Mesendoderm (in vitro differentiated cells): ENCODE measurements at places on chromosomes 6 and 20.

- no peaks in the 10 kb centered on the region for H3K4me1 ChIP-seq
- no peaks in the 10 kb centered on the region for H3K27me3 ChIP-seq
- DNase-seq: no peak
- no peaks in the 10 kb centered on the region for H3K36me3 ChIP-seq
- H3K4me3 ChIP-seq: no peak overlapping the region
Observed at GRCh38 chr20:37111926-37112455, 16.2 kb upstream of the RBL1 start.

DNA sequence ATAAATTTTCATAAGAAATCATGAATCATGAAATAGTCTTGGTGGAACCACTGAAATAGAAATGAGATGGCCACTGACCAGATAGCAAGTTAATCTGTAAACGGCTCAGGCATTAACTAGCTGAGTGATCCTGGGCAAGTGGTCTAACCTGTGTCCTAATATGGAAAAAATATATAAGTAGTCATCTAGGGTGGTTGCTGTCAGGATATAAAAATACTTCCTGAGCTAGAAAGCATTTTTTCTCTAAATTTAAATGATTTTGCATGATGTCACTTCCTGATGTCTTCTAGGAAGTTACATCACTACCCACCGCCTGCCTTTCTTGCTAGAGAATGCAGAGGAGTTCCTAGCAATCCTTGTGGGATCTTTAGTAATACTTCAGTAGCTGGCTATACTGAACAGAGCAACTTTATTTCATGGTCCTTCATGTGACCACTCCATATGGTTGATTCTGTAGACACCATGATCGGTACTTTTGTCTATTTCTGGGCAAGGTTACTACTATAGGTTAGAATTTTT is 228.1 kb upstream of the CEP162 start:
- H3K4me1 ChIP-seq: no peaks in the 10 kb centered on the region
- H3K36me3 ChIP-seq: no peaks in the 10 kb centered on the region
- H3K27ac ChIP-seq: no peak overlapping the region
- no peaks in the 10 kb centered on the region for H3K27me3 ChIP-seq

- no peak for DNase-seq
- no peaks in the 10 kb centered on the region for H3K4me1 ChIP-seq
- no peak overlapping the region for H3K27ac ChIP-seq
- H3K36me3 ChIP-seq: no peaks in the 10 kb centered on the region
Observed at GRCh38 chr6:131372535-131372934, 200.5 kb upstream of the ARG1 start.

GRCh38 chr20:34525709-34526416 is 9.6 kb downstream of the DYNLRB1 start:
- no peaks in the 10 kb centered on the region for H3K27me3 ChIP-seq
- peaks cover 8% of the 10 kb centered on the region for H3K36me3 ChIP-seq
- no peak overlapping the region for H3K4me3 ChIP-seq
- no peaks in the 10 kb centered on the region for H3K4me1 ChIP-seq
- H3K27ac ChIP-seq: no peak overlapping the region
- peak; percentile 51 for DNase-seq

- H3K27ac ChIP-seq: no peak overlapping the region
- peaks cover 9% of the 10 kb centered on the region for H3K4me1 ChIP-seq
- no peaks in the 10 kb centered on the region for H3K27me3 ChIP-seq
- H3K36me3 ChIP-seq: no peaks in the 10 kb centered on the region
- no peak overlapping the region for H3K4me3 ChIP-seq
Observed at GRCh38 chr6:25336996-25337395, 57.8 kb downstream of the CARMIL1 start.

DNA sequence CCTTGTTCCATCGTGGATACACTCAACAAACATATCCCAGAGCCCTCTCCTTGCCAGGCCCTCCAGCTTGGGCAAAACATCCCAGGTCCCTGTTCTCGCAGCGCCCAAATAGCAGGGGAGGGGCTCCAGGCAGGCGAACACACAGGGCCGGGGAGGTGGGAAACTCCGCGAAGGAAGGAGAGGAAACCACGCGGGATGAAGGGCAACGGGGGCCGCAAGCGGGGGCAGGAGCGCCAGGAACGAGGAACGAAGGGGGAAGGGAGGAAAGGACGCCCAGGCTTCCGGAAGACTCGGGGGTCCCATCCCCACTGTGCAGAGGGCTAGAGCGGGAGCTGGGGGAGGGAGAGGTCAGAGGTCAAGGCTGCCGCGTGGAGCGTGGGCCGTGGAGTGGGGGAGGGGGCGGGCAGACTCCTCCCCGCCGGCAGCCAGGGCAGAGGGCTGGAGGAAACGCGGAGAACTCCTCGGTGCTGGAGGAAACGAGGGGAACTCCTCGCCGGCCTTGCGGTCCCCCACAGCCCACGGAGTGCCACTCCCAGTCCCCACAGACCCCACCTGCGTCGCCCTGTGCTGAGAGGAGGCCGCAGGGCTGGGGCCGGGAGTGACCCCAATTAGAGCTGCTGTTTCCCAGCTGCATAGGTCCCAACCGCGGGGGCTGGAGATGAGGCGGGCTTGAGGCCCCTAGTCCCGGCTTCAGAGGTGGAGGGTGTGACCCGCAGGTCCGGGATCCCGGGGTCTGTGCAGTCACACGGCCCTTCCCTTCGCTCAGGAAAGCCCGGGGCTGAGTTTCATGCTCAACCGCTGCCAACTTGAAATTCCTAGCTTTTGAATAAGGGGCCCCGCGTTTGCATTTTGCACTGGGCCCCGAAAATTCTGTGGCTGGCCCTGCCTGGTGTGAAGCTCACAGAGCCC is 1.2 kb upstream of the RBM38 start:
- no peaks in the 10 kb centered on the region for H3K27me3 ChIP-seq
- H3K27ac ChIP-seq: no peak overlapping the region
- peaks cover 1% of the 10 kb centered on the region for H3K36me3 ChIP-seq
- peak; percentile 39 for DNase-seq
- H3K4me1 ChIP-seq: peaks cover 3% of the 10 kb centered on the region
- no peak overlapping the region for H3K4me3 ChIP-seq

DNA sequence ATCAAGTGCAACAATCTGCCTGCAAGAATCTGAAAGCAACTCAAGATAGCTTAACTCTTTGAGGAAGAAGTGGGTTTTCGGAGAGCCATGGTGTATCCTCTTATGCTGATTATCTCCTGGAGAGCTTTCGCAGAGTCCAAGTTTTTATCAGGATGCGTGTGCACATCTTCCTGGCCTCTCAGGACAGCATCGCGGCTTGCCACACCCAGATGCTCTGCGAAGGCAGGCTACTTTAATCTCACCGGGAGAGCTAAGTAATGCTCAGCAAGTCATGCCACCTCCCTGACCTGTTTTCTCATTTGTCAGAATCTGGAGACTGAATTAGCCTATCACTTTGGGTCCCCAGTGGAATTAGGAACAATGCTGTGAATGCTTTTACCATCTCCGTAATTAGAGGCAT is 52.9 kb downstream of the TTI1 start:
- no peak overlapping the region for H3K4me3 ChIP-seq
- no peak for DNase-seq
- H3K4me1 ChIP-seq: no peaks in the 10 kb centered on the region
- no peaks in the 10 kb centered on the region for H3K36me3 ChIP-seq

- H3K4me3 ChIP-seq: no peak overlapping the region
- no peaks in the 10 kb centered on the region for H3K27me3 ChIP-seq
- H3K27ac ChIP-seq: no peak overlapping the region
- H3K4me1 ChIP-seq: no peaks in the 10 kb centered on the region
Observed at GRCh38 chr6:81900616-81901015, 148.1 kb upstream of the TENT5A start.

GRCh38 chr20:24165301-24166122 is 176.9 kb upstream of the GGTLC1 start:
- H3K27ac ChIP-seq: no peak overlapping the region
- peaks cover 10% of the 10 kb centered on the region for H3K4me1 ChIP-seq
- no peak for DNase-seq

DNA sequence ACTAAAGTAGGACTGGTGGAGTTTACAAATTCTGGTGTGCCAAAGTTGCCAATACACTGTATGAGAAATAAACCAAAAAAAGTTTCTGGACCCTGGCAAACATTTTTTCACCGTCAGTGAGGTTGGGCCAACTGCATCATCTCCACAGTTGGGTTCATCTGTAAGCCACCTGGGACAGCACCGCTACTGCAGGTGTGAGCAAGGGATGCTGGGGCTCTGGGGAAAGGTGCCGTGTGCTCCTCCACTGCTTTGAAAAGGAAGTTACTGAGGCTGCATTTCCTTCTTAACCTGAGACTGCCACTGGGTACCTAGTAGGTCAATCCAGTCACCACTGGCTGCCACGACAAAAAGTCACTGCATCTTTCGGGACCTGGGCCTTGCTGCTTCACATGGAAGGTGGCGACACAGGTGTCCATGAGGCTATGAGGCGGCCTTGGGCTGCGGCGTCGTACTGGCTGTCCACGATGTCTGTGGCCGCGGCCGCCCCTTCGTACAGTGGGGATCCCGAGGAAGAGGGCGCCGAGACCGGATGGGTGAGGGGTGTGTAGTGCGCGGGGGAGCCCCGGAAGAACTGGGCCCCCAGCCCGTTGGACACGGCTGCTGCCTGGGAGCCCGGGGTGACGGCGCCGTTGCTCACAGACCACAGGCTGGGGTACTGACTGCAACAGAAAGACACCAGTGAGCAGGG is 9.6 kb downstream of the TBXT start:
- H3K4me3 ChIP-seq: no peak overlapping the region
- no peak overlapping the region for H3K27ac ChIP-seq
- no peak for DNase-seq
- peaks cover 2% of the 10 kb centered on the region for H3K36me3 ChIP-seq

- DNase-seq: no peak
- H3K27me3 ChIP-seq: no peaks in the 10 kb centered on the region
- no peak overlapping the region for H3K4me3 ChIP-seq
- no peaks in the 10 kb centered on the region for H3K4me1 ChIP-seq
- no peaks in the 10 kb centered on the region for H3K36me3 ChIP-seq
Observed at GRCh38 chr6:42923666-42924065, 5.6 kb upstream of the CNPY3 start.

- no peaks in the 10 kb centered on the region for H3K27me3 ChIP-seq
- DNase-seq: peak; percentile 49
- H3K4me1 ChIP-seq: peaks cover 2% of the 10 kb centered on the region
Observed at GRCh38 chr20:35174458-35175216, 2.8 kb downstream of the PROCR start.

- peaks cover 1% of the 10 kb centered on the region for H3K4me1 ChIP-seq
- no peak overlapping the region for H3K27ac ChIP-seq
- H3K4me3 ChIP-seq: no peak overlapping the region
- H3K27me3 ChIP-seq: no peaks in the 10 kb centered on the region
- DNase-seq: no peak
Observed at GRCh38 chr20:15494851-15495250, 1078.4 kb downstream of the KIF16B start.

DNA sequence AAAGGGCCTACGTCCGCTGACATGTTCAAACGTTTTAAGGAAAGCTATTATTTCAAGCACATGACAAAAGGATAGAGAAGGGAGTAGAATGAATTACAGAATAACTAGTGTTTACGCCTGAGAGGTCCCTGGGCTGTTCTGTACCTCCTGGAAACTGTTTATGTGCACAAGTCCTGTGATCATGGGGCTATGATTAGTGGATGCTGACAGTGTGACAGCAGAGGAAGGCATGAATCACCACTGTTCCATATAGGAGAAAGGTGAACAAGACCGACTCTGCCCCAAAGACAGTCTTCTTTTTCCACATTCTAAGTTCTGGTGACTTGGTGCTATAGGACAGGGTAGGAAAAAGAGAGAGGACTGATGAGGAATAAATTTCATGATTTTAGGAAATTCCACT is 249.2 kb upstream of the PRDM1 start:
- no peak for DNase-seq
- no peak overlapping the region for H3K27ac ChIP-seq
- no peak overlapping the region for H3K4me3 ChIP-seq
- H3K36me3 ChIP-seq: no peaks in the 10 kb centered on the region

GRCh38 chr6:100889351-100889750 is 8.2 kb upstream of the ASCC3 start:
- H3K36me3 ChIP-seq: no peaks in the 10 kb centered on the region
- DNase-seq: no peak
- no peaks in the 10 kb centered on the region for H3K27me3 ChIP-seq
- peaks cover 2% of the 10 kb centered on the region for H3K4me1 ChIP-seq
- H3K27ac ChIP-seq: no peak overlapping the region
